Left cardiac atrium (tissue), 4 donors: ENCODE measurements at places on chromosomes 5 and 9. TPM values are rescaled to one million over a fixed set of nuclear protein-coding genes. Genes with fewer than 3 reads are reported as not detected.

IL5 gene
- total RNA-seq: not detected

PCDHGA3 gene
- total RNA-seq: 5.8 TPM

PCA3 gene
- not detected for total RNA-seq

MYMK gene
- not detected for total RNA-seq

PCDHAC2 gene
- total RNA-seq: 1.7 TPM

NUTM2F gene
- not detected for total RNA-seq
